Psoas muscle (tissue), 8 donors: ENCODE measurements at places on chromosomes 5 and 9. TPM values are rescaled to one million over a fixed set of nuclear protein-coding genes. Genes with fewer than 3 reads are reported as not detected.

The TSSK1B gene
- polyA plus RNA-seq = not detected

The SLCO6A1 gene
- polyA plus RNA-seq = not detected

The EQTN gene
- not detected for polyA plus RNA-seq

The RELL2 gene
- polyA plus RNA-seq = 1.5 TPM

The IGFBPL1 gene
- 0.10 TPM for polyA plus RNA-seq

The SLC4A9 gene
- not detected for polyA plus RNA-seq

The PHF24 gene
- 0.04 TPM for polyA plus RNA-seq

The FAM200C gene
- 1.4 TPM for polyA plus RNA-seq

The WDR41 gene
- polyA plus RNA-seq = 17.1 TPM

The WDR38 gene
- not detected for polyA plus RNA-seq

The PCDHGA5 gene
- polyA plus RNA-seq = 0.38 TPM

The CD274 gene
- polyA plus RNA-seq = 0.69 TPM

The SQSTM1 gene
- polyA plus RNA-seq = 463 TPM

The SOX30 gene
- polyA plus RNA-seq = 0.05 TPM

The IRGM gene
- polyA plus RNA-seq = not detected

The IL3 gene
- not detected for polyA plus RNA-seq

The MOB3B gene
- polyA plus RNA-seq = 3.8 TPM

The TAF11L14 gene
- not detected for polyA plus RNA-seq

The FRRS1L gene
- polyA plus RNA-seq = under 0.01 TPM

The COL15A1 gene
- polyA plus RNA-seq = 7.5 TPM

The TLX3 gene
- polyA plus RNA-seq = not detected

The FOXD4 gene
- polyA plus RNA-seq = 0.15 TPM

The F2RL2 gene
- not detected for polyA plus RNA-seq

The FBP2 gene
- polyA plus RNA-seq = 69.6 TPM

The ZNF608 gene
- 9.8 TPM for polyA plus RNA-seq

The SVEP1 gene
- 0.78 TPM for polyA plus RNA-seq

The LVRN gene
- polyA plus RNA-seq = 0.91 TPM

The SHROOM1 gene
- polyA plus RNA-seq = 1.1 TPM

The GFPT2 gene
- 2.4 TPM for polyA plus RNA-seq

The ANXA2R gene
- polyA plus RNA-seq = 2.7 TPM

The SMIM32 gene
- polyA plus RNA-seq = 0.10 TPM

The NXNL2 gene
- 0.05 TPM for polyA plus RNA-seq

The PKD2L2 gene
- 0.05 TPM for polyA plus RNA-seq

The ADAMTSL1 gene
- 0.13 TPM for polyA plus RNA-seq
